ENCODE measurements at places on chromosomes 5 and 9.

DNA sequence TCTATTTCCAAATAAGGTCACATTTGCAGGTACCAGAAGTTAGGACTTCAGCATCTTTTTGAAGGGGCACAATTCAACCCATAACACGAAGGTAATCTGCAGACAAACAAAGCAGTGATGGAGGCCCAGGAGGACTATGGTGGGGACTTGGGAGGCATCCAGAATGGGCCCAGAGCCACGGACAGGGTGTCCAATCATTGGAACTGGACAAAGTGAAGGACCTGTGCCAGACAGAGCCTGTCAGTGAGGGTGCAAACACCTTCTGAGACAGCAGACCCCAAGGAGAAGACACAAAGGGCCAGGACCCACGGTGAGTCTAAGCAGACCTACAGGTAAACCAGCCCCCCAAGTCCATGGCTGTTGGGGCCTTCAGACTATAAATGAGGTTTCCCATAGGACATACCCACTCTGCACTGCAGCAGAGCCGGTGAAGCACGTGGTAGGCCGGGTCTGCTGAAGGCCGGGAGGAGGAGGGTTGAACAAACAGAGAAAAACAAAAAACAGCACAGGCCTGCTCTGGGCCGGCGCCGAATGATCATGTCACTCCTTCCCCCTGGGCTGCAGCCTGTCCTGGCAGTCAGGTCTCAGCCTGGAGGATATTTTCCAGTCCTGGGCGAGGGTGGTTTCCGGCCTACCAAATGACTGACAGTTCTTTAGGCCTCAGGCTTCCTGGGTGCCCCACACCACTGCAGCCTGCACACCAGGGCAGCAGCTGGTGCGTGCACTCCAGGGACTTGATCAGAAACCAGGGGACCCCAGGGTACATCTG is 84.4 kb downstream of the COL23A1 start:
- DNase-seq: no peak

- DNase-seq: no peak
These were observed 8.9 kb downstream of the RNF44 start for GRCh38 chr5:176528301-176528700.

DNA sequence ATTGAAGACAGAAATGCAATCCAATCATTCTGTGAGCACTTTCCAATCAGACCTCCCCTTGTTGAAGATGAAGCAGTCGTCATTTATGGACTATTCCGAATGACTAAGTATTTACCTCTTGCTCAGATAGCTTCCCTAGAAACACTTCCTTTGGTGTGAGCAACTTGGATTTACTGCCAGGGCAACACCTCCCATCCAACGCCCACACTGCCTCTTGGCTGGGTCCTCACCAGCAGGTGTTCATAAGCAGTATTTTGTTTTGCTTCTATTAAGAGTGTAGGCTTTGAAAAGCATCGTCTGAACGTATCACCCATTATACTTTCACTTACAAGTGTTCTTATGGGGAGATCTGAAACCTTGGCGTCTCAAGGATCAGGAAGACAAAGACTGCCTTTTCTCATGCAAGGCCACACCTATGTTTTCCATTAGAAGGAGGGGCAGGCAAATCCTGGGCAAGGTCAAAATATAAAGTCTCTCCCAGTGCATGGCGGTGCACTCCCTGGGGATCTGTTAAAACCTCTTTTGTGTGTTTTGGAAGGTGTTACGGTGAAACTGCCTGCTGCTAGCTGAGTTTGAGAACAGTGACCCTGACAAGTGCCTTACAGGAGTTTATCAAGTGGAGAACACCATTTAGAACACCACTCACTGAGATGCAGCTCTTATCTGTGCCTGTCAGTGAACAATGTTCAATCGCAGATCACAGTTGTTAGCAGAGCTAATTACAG is 10.6 kb upstream of the MARCHF3 start:
- no peak for DNase-seq

GRCh38 chr5:59767681-59768151 is 125.8 kb downstream of the PDE4D start:
- no peak for DNase-seq

GRCh38 chr9:95058121-95058785 is 259.3 kb downstream of the FANCC start:
- no peak for DNase-seq

All from activated B cell treated with CpG ODN at 0.5 μM for 24 hours (primary cell).